ENCODE measurements at places on chromosomes 1 and 21.

GRCh38 chr1:241007668-241008067, 349.3 kb downstream of the RGS7 start:
- DNase-seq = no peak

DNA sequence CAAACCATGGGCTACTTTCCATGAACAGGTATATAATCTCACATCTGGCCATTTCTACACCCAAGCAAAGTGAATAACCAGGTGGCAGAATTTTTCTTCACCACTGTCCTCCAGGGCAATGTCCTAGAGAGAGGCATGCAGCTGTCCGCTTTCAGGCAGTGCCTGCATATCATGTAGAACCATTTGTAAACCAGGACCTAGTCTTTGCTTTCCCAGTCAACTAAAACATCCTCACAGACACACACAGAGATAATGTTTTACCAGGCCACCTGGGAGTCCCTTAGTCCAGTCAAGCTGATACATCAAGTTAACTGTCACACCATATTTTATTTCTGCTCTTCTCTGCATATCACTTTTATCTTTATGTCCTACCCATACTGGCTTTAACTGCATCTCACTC, 26.2 kb downstream of the TNFSF18 start:
- DNase-seq = no peak

- no peak for DNase-seq
Measured at GRCh38 chr1:14845851-14846250, 247.4 kb downstream of the KAZN start.

- no peak for DNase-seq
Measured at GRCh38 chr1:119975006-119975405, 78.7 kb upstream of the ADAM30 start.

DNA sequence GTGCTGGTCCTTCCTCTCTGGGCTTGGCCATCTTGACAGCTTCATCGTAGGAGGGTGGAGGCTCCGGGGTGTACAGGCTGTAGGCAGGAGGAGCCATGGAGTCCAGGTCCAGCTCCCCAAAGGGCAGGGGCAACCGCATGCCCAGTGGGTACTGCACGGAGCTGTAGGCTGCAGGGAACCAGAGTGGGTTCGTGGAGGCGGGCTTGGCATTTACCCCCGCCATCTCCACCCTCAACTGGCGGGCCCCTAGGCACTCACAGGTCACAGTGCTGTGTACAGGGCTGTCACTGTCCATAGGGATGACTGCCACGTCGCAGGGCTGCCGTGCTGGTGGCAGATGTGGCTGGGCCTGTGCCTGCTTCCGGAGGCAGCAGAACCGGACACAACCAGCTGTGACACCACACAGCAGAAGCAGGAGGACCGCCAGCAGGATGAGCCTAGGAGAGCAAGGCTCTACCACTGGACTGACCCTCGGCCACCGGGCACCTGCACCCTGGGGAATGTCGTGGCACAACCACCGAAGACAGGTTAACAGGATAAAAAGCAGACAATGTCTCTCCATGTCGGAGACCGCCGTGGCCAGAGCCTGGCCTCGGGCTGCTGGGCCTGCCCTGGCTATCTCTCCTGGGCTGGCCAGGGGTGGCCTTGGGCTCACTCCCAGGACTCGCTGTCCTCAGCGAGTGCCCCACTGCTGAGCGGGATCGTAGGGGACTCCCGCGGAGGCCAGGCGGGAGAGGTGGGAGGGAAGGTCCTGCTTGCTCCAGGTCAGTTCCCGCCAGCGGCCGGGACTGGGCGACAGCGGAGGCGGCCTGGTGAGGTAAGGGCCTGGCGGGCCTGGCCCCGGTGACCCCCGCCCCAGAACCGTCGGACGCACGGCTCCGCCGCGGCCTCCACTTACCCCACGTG, 831 bp downstream of the TMEM52 start:
- no peak for DNase-seq

GRCh38 chr1:230430499-230430898, 4.4 kb upstream of the PGBD5 start:
- no peak for DNase-seq

DNA sequence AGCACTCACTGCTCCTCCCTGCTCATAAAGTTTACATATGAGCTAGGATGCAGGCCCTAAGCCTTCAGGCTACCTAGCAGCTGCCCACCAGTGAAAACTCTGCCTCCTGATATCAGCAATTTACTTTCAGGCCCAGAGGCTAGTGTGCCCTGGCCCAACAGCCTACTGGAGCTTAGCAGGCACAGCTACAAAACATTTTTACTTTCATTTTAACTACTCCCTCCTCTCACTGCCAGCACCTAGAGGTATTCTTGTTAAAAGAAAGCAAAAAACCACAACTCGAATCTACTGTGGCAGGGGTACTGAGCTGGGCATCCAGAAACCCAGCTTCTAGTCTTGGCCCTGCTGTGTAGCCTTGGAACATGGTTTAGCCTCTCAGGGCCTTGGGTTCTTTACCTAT, 5.8 kb upstream of the LORICRIN start:
- no peak for DNase-seq

- no peak for DNase-seq
Measured at GRCh38 chr1:202628646-202629215, 81.5 kb downstream of the SYT2 start.

- DNase-seq = no peak
Measured at GRCh38 chr21:27300770-27301169, 333.9 kb upstream of the ADAMTS5 start.

- DNase-seq = no peak
Measured at GRCh38 chr1:224458296-224458695, 23.7 kb upstream of the WDR26 start.

DNA sequence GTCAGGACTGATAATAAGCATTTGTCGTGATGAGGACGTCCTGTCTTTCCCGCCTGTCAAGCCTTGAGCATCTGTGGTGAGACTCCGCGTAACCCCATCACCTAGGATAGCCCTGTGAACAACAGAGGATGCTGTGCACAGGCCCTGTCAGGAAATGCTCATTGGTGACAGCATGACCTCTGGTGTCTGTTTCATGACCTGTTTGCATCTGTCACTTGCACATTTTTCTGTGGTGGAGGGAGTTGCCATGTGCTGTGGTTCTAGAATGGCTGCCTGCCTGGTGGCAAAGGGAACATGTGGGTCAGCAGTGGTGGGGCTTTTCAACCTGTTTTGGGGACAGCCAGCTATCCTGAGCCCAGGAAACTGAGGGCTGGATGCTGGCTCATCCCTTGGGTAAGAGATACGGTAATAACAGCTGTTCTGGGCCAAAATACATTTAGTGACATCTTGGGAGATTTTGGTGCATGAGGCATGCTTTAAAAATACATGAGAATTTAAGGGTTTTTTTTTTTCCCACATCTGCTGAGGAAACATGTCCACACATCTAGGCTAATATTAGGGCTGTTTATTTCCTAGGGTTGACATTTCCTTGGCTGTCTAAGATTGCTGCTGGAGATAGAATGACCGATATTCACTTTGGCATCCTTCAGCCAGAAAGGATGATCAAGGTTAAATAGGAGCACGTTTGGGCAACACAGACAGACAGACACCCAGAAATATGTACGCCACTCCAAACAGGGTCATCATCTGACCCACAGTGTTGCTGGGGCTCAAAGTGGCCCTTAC, 52.9 kb downstream of the KCNC4 start:
- no peak for DNase-seq

- no peak for DNase-seq
Measured at GRCh38 chr1:25804244-25804963, 4.4 kb downstream of the SELENON start.

- DNase-seq = no peak
Measured at GRCh38 chr1:211347077-211347844, 20.6 kb downstream of the TRAF5 start.

- no peak for DNase-seq
Measured at GRCh38 chr1:52368383-52369172, 2.6 kb upstream of the CC2D1B start.

GRCh38 chr1:230691615-230692014, 22.3 kb downstream of the AGT start:
- no peak for DNase-seq

DNA sequence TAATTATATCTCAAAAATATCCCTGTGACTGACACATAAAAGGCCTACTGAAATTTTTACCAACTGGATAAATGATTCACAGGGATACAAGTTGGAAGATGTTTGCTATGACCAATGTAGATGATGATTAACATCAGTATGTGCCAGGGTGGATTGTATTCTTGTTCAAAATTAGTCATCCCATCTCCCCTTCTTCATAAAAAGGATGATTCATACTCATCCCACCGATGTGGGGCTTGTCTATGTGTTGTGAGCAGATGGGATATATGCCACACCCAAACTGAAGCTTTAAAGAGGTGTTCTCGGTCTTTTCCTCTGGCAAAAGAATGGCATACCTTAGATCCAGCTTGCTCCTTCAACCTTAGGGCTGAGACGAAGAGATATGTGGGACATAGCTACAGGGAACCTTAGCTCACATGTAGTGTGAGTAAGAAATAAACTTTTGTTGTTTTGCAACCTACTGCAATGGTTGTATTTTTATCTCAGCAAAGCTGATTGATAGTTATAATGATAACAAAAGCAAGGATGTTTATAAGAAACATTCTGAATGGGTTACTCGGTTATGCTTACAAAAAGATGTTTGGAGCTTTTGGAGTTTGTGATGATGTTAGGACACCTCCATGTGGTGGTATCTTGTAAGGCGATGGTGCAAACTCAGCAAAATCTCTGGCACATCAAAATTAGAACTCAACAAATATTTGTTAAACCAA, 29.4 kb downstream of the SPATA17 start:
- DNase-seq = no peak

DNA sequence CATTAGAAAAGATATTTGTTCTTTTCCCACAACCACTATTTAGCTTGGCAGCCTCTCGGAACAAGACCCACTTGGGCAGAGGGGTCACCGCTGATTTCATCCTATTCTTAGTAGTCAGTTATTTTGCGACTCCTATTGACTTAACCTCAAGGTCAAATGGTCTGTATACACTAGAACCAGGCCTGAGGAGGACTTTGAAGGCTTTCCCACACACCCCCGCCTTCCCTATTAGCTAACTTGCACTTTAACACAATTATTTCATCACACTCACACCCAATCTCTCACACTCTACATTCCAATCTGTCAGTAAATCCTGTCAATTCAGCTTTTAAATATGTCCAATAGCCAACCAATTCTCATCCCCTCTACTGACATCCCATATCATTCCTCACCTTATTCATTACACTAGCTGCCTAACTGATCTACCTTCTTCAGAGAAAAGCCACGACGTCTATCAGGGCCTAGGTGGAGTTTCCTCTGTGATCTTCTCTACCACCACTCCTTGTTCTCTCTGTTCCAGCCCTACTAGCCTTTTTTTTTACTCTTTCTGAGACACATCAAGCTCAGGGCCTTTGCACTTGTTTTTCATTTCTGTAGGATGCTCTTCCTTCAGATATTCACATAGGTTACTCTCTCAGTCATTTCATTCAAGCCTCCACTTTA, 1.0 kb upstream of the NIBAN1 start:
- DNase-seq = no peak

- DNase-seq = no peak
Measured at GRCh38 chr1:43554444-43554992, 23.8 kb downstream of the PTPRF start.

DNA sequence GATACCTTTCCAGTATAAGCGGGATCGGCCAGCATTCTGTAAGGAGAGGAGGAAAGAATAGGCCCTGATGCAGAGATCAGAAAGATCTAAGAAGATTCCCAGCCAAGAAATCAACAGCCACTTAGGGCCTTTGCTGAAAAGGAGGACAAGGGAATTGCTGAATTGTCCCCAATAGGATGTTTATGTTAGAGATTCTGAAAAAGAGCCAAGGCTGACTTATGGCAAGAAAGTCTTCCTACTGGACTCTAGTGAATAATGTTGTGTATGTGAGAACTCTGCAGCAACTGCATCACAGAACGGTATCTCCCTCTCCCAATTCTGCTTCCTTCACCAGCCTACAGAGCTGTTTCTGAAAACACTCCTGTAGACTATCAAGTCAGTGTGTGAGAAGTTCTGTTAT, 298.0 kb upstream of the CXADR start:
- no peak for DNase-seq

- DNase-seq = no peak
Measured at GRCh38 chr1:111643696-111644095, 24.1 kb downstream of the RAP1A start.

DNA sequence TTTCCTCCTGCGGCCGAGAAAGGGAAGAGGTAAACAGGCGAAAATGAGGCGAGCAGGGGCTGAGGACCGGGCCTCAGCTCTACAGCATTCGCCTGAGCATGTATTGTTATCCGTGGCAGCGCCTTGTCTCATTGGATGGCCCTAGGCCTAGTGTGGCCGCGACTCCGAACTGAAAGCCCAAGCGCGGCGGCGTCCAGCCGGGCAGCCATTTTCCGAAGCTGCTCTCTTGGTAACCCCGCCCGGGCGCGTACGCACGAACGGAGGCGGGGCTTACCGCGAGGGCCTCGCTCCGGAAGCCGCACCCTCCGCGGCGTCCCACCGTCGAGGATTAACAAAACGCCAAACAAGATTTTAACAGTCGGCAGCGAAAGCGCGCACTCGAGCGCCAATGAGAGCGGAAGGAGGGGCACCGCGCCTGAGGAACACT, 797 bp upstream of the USP1 start:
- no peak for DNase-seq

DNA sequence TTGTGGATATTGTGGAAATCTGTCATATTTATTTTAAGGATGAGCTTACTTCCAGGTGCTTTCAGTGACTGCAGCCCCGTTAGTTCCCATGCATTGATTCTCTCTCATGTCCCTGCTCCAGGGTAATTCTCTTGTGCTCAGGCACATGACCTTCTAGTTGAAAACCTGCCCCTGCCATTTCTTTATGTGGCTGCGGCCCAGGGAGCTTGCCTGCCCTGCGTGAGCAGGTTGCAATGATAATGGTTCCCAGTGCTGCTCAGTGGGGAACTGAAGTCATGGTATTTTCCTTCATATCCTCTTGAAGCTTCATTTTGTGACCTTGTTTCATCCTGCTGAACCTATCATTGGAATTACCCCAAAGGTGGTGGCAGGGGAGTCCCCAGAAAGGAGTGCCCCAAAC, 229.8 kb downstream of the DISC1 start:
- DNase-seq = no peak

GRCh38 chr1:90210633-90211491, 216.0 kb downstream of the ZNF326 start:
- no peak for DNase-seq

GRCh38 chr1:30460661-30461060, 262.7 kb downstream of the MATN1 start:
- DNase-seq = no peak

DNA sequence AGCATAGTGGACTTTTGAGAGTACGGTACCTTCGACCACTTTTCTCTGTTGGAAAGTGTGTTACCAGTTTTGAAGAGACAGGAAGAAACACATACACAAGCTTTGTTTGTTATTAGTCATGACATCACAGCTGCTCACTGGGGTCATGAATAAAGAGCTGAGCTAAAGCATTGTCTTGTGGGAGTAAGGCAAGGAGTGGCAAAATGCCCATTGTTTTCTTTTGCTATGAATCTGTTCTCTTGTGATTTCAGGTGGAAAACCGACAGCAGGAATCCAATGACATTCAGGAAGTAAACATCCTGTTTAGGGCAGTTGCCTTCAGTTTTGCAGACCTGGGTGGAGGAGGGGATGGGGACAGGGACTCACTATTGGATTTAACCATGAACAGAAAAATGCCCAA, 66.2 kb downstream of the RGL1 start:
- DNase-seq = no peak

Measured in breast epithelium (tissue), 4 donors.